ENCODE measurements at places on chromosomes 5 and 9. TPM values are rescaled to one million over a fixed set of nuclear protein-coding genes. Genes with fewer than 3 reads are reported as not detected.

GRCh38 chr5:672329-673160 lies 20.6 kb downstream of the TPPP start:
- H3K4me3 ChIP-seq = no peak overlapping the region
- H3K27ac ChIP-seq = peak overlapping the region; percentile 88
- peaks cover 20% of the 10 kb centered on the region for H3K4me1 ChIP-seq
- DNase-seq = peak; percentile 41
- no peaks in the 10 kb centered on the region for H3K36me3 ChIP-seq
- peaks cover 43% of the 10 kb centered on the region for H3K27me3 ChIP-seq

GRCh38 chr5:146690880-146691355 lies 174.9 kb upstream of the GPR151 start:
- no peaks in the 10 kb centered on the region for H3K36me3 ChIP-seq
- H3K27ac ChIP-seq = no peak overlapping the region
- H3K27me3 ChIP-seq = peaks cover 6% of the 10 kb centered on the region
- no peak for DNase-seq
- H3K4me1 ChIP-seq = no peaks in the 10 kb centered on the region

DNA sequence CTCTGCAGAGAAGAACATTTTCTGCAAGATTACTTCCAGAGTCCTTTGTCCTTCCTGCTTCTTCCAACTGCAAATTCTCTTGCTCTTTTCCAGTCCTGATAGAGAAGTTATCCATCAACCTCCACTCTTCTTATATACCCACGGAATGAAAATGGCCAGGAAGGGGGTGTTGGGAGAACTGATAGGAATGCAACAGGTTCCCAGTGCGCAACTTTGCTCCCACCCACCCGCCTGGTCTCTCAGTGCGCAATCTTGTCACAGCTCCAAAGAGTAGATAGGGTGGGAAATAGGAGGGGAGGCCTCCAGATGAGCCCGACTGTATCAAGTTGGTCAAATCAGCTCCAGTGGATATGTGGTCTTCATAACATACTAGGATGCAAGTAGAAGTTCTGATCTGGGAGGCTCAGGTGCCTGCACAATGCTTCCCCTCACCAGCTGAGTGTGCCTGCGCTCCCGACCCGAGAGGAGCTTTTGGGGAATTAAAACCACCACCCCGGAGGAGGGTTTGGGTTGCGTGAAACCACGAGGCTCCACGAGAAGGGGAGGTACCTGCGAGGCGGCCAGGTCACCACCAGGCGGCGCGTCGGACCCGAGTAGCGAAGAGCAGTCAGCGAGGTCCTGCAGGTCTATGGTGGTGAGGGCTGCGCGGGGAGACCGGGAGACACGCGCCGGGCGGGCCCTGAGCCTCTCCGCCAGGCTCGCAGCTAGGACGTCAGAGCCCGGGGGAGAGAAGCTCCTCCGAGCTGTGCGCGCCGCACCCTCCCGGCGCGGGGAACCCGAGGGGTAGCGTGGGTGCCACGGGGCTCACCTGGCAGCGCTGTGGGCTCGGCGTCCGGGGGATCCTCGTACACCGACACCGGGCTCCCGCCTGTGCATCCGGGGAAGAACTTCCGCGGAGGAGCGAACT lies 835 bp downstream of the MCIDAS start:
- no peaks in the 10 kb centered on the region for H3K36me3 ChIP-seq
- H3K4me1 ChIP-seq = peaks cover 33% of the 10 kb centered on the region
- H3K4me3 ChIP-seq = peak overlapping the region; percentile 81
- no peak overlapping the region for H3K27ac ChIP-seq
- DNase-seq = no peak
- H3K27me3 ChIP-seq = peaks cover 84% of the 10 kb centered on the region

DNA sequence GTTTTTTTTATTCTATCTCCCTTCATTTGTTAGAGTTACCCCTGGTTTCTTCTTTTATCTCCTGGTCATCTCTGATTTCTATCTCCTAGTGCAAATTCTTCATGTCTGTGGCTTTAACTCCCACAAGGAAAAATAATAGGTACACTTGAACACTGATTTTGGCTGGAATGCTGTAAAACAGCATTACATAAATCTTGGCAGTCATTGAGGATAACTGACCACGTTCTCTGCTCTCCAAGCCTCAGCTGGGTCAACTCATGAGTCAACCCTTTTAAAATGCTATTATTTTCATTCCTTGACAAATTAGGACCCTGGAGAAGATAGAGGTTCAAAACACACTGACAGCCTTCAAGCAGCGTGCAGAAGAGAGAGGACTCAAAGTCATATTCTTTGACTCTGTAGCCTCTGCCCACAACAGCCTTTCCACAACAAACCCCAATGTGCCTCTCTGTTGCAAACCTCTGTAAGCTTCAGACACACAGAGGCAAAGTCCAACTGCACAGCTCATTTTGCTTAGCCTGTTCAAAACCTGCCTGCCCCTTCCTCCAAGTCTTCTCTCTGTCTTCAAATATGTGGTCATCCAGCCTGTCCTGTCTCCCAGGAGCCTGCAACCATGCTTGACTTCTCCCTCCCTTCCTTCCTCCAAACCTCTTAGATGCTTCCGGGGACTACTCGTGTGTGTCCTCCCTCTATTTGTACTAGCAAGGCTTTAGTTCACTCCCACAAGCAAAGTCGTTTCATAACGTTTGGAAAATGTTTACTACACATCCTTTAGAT lies 398.4 kb downstream of the MED10 start:
- no peak overlapping the region for H3K4me3 ChIP-seq
- H3K27me3 ChIP-seq = no peaks in the 10 kb centered on the region
- no peak for DNase-seq
- no peak overlapping the region for H3K27ac ChIP-seq
- H3K4me1 ChIP-seq = no peaks in the 10 kb centered on the region
- no peaks in the 10 kb centered on the region for H3K36me3 ChIP-seq

DNA sequence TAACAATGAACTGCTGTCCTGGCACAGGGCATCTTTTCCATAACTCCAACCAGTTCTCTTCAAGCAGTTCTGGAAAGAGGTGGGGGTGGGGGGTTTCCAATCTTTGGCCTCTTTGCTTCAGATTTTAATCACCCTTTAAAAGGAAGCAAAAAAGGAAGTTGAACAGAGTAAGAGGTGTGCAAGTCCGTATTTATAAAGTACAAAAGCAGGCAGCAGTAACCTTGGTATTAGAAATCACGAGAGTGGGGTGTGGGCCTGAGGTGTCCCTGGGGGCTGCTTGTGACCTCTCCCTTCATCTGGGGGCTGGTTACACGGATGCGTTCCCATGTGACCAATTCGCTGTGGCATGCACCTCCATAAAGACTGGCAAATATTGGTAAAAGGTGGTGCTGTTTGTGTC lies 70.5 kb downstream of the PTCH1 start:
- no peak for DNase-seq
- H3K27me3 ChIP-seq = peaks cover 56% of the 10 kb centered on the region
- H3K4me1 ChIP-seq = peaks cover 3% of the 10 kb centered on the region
- H3K36me3 ChIP-seq = no peaks in the 10 kb centered on the region

DNA sequence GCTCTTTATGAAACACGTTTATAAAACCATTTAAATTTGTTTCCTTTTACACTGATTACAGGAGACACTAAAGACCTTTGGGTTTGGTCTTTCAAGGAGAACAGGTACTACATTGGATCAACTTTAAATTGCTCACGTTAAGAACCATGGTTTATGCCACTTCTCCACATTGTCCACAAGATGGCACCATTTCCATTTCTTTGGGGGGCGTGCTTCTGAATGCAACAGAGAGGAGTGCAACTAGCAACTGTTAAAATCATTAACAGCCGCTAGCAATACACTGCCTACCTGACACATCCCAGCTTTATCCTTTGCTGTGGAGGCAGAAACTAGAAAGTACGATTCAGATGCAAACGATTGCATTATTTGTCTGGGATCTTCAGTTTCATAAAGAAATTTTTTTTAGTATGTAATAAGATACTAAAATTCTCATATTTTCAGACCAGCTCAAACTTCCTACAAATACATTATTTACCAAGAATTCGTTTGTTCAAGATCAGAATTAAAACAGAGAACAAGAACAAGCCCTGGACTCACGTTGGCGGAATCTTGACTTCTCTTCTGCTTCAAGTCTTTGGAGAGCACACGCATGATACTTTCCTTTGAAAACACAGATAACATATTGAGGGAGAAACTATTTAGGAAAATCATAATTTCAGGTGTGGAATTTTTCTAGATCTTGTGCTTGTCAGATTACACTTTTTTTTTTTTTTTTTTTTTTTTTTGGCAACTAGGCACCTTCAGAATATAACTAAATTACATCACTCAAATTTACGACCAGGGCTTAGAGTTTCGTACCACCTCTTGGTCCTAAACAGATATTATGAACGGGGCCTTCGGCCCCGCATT lies 702 bp downstream of the CDC20B start:
- peaks cover 54% of the 10 kb centered on the region for H3K27me3 ChIP-seq
- peak; percentile 73 for DNase-seq
- peaks cover 32% of the 10 kb centered on the region for H3K4me1 ChIP-seq
- H3K4me3 ChIP-seq = peak overlapping the region; percentile 92
- H3K36me3 ChIP-seq = peaks cover 1% of the 10 kb centered on the region
- peak overlapping the region; percentile 98 for H3K27ac ChIP-seq

DNA sequence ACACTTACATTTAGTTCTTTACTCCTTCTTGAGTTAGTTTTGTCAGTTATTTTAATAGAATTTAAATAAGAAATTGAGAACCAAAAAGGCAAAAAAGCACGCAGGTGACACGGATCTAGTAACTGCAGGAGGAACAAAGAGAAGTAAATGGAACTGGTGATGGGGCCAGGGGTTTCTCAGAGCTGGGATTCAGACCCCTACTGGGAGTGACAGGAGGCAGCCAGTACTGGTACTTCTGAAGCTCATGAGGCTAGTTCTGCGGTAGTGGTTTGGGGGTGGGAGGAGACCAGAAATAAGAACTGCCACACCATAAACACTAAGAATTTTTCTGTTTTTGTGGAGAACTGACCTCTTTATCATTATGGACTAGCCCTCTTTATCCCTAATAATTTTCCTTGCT lies 48.2 kb downstream of the OXCT1 start:
- no peak overlapping the region for H3K27ac ChIP-seq
- H3K27me3 ChIP-seq = no peaks in the 10 kb centered on the region
- no peak for DNase-seq
- H3K4me3 ChIP-seq = no peak overlapping the region
- peaks cover 17% of the 10 kb centered on the region for H3K36me3 ChIP-seq
- no peaks in the 10 kb centered on the region for H3K4me1 ChIP-seq

- no peaks in the 10 kb centered on the region for H3K36me3 ChIP-seq
- H3K4me3 ChIP-seq = no peak overlapping the region
- no peak for DNase-seq
These were observed 662.1 kb upstream of the CDH9 start for GRCh38 chr5:27700526-27700925.

GRCh38 chr9:123523001-123523400 lies 167.0 kb downstream of the CRB2 start:
- DNase-seq = no peak
- no peak overlapping the region for H3K4me3 ChIP-seq
- no peaks in the 10 kb centered on the region for H3K4me1 ChIP-seq
- H3K27ac ChIP-seq = no peak overlapping the region
- no peaks in the 10 kb centered on the region for H3K27me3 ChIP-seq

DNA sequence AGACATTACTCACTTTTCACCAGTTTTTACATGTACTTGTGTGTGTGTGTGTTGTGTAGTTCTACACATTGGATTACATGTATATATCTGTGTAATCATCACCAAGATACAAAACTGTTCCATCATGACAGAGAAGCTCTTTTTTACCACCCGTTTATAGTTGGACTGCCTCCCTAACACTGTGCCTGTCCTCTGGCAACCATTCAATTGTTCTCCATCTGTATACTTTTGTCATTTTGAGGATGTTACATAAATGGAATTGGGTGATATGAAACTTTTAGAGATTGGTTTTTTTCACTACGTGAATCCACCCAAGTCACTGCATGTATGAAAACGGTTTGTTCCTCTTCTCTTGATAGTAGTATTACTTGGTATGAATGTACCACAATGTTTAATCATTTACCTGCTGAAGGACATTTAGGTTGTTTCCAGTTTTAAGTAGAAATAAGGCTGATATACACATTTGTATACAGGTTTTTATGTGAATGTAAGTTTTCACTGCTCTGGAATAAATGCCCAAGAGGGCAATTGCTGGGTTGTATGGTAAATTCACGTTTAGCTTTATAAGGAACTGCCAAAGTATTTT lies 126.2 kb downstream of the MAPKAP1 start:
- H3K4me3 ChIP-seq = no peak overlapping the region
- H3K4me1 ChIP-seq = peaks cover 11% of the 10 kb centered on the region
- no peak overlapping the region for H3K27ac ChIP-seq

- H3K36me3 ChIP-seq = no peaks in the 10 kb centered on the region
- H3K27me3 ChIP-seq = no peaks in the 10 kb centered on the region
- H3K27ac ChIP-seq = peak overlapping the region; percentile 81
- DNase-seq = no peak
- H3K4me3 ChIP-seq = peak overlapping the region; percentile 82
These were observed 1.1 kb upstream of the CXXC5 start for GRCh38 chr5:139646912-139647505.

- H3K27me3 ChIP-seq = peaks cover 46% of the 10 kb centered on the region
- no peak for DNase-seq
- H3K4me3 ChIP-seq = no peak overlapping the region
- H3K27ac ChIP-seq = no peak overlapping the region
- H3K36me3 ChIP-seq = no peaks in the 10 kb centered on the region
These were observed 46.1 kb downstream of the PCDH1 start for GRCh38 chr5:141832131-141832530.

- no peak overlapping the region for H3K27ac ChIP-seq
- no peaks in the 10 kb centered on the region for H3K27me3 ChIP-seq
- H3K4me3 ChIP-seq = no peak overlapping the region
- DNase-seq = no peak
- peaks cover 12% of the 10 kb centered on the region for H3K36me3 ChIP-seq
These were observed 18.5 kb upstream of the ERMP1 start for GRCh38 chr9:5851445-5851844.

DNA sequence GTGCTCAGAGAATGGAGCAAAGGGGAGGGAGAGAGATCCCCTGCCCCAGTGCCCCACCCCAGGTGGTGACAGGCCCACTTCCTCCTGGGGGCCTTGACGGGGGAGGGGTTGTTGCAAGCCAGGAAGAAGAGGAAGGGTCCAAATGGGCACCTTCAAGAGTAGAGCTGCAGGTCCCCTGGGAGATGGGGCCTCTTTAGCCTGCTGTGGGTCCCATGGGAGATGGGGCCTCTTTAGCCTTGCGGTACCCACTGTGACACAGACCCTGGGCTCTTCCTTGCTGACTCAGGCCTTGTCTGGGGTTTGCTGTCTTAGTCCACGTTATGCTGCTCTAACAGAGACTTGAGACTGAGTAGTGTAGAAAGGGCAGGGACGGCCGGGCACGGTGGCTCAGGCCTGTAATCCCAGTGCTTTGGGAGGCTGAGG lies 9.6 kb upstream of the TOR4A start:
- peaks cover 26% of the 10 kb centered on the region for H3K4me1 ChIP-seq
- H3K36me3 ChIP-seq = peaks cover 5% of the 10 kb centered on the region
- peak overlapping the region; percentile 75 for H3K27ac ChIP-seq
- DNase-seq = no peak
- H3K4me3 ChIP-seq = peak overlapping the region; percentile 29
- H3K27me3 ChIP-seq = no peaks in the 10 kb centered on the region

GRCh38 chr5:94707359-94707758 lies 88.9 kb downstream of the SLF1 start:
- no peak overlapping the region for H3K4me3 ChIP-seq
- DNase-seq = no peak
- no peak overlapping the region for H3K27ac ChIP-seq
- H3K36me3 ChIP-seq = peaks cover 5% of the 10 kb centered on the region
- H3K4me1 ChIP-seq = peaks cover 10% of the 10 kb centered on the region

GRCh38 chr5:157215514-157216167 lies 35.0 kb downstream of the ITK start:
- H3K4me3 ChIP-seq = peak overlapping the region; percentile 67
- DNase-seq = no peak
- H3K27ac ChIP-seq = peak overlapping the region; percentile 37
- H3K27me3 ChIP-seq = no peaks in the 10 kb centered on the region
- peaks cover 43% of the 10 kb centered on the region for H3K4me1 ChIP-seq

The SH3TC2 gene
- polyA plus RNA-seq = not detected

The IL9 gene
- polyA plus RNA-seq = not detected

The TGFBI gene
- polyA plus RNA-seq = 0.20 TPM

The LIFR gene
- not detected for polyA plus RNA-seq

The OBP2B gene
- polyA plus RNA-seq = not detected

Data from naive B cell (primary cell).